Testis (tissue), 5 donors: ENCODE measurements at places on chromosomes 5 and 9. TPM values are rescaled to one million over a fixed set of nuclear protein-coding genes. Genes with fewer than 3 reads are reported as not detected.

The PCDHGB4 gene
- total RNA-seq, result 11.3 TPM

The TAS2R1 gene
- total RNA-seq, result 0.50 TPM

The LYSMD3 gene
- total RNA-seq, result 11.0 TPM

The PAPPA gene
- total RNA-seq, result 5.1 TPM

The SLC1A3 gene
- 6.6 TPM for total RNA-seq

The INSL4 gene
- total RNA-seq, result 0.16 TPM

The CDX1 gene
- 3.4 TPM for total RNA-seq
